Glutamatergic neuron (in vitro differentiated cells): ENCODE measurements at places on chromosomes 12 and 14. TPM values are rescaled to one million over a fixed set of nuclear protein-coding genes. Genes with fewer than 3 reads are reported as not detected.

- DNase-seq = no peak
Observed at GRCh38 chr14:60773558-60773957, 39.0 kb downstream of the MNAT1 start.

- DNase-seq = no peak
Observed at GRCh38 chr12:79086541-79087296, 222.1 kb downstream of the SYT1 start.

- no peak for DNase-seq
Observed at GRCh38 chr12:4849795-4850345, 59.8 kb upstream of the KCNA1 start.

- DNase-seq = no peak
Observed at GRCh38 chr12:75260316-75260715, 50.7 kb upstream of the KCNC2 start.

- DNase-seq = peak; percentile 83
Observed at GRCh38 chr12:95548056-95548538, 3.2 kb downstream of the USP44 start.

GRCh38 chr12:115828168-115828567 lies 449.3 kb downstream of the MED13L start:
- no peak for DNase-seq

DNA sequence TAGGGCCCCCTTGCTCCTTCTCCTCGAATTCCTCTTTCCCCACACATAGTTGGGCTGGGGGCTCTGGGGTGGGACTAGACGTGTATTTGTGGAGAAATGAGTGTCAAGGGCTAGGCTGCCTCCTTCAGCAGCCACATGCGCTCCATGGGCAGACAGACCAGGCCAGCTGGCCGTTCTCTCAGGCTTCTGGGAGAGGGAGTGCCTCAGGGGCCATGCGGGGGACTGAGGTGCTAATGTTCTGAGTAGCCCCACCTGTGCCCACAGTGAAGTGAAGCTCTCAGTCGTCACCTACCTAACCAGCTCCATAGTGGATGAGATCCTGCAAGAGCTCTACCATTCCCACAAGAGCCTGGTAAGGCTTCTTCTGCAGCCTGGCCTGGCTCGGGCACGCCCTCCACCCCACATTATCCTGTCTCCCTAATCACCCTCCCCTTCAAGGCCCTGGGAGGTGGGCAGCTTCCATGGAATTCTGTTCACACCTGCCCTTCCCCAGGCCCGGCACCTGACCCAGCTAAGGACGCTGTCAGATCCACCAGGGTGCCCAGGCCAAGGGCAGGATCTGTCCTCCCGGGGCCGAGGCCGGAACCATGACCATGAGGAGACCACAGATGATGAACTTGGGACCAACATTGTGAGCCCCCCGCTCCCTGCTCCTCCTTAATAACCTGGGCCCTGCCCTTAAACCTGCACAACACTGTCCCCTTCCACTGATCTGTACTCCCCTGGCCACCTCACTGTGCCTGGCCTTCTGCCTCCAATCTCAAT lies 9.0 kb upstream of the CPNE6 start:
- no peak for DNase-seq

- DNase-seq = no peak
Observed at GRCh38 chr12:107818984-107819383, 44.5 kb downstream of the ASCL4 start.

DNA sequence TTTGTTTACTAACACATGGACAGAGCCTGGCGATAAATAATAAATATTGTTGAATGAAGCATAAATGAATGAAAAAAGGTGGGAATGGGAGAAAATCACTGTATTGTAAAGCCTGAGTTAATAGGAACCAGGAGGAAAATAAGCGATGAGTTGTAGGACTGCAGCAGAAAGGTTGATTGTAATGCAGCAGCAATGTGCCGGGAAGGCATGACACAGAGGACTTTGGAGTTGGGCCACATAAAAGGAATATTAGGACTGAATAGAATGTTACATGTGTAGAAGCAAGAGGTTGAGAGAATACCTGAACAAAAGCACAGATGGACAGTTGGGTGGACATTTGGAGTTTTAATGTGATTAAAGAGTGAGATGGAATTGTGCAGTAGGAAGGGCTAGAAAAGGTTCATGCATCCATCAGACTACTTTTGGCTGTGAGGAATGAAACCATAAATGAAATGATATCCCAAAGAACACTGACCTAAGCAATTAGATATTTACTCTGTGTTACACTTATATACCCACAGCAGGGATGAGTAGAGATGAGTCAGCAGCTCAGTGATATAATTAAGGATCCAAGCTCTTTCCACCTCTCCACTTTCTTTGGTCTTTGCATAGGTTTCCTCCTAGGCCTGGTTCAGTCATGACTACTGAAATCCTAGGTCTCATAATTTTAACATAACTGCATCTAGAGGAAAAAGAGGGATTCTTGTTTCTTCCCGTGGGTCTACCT lies 55.4 kb downstream of the CCER1 start:
- no peak for DNase-seq

IL26 gene
- not detected for total RNA-seq

SYNDIG1L gene
- 1.5 TPM for total RNA-seq

SOX5 gene
- total RNA-seq = 118 TPM

TSPAN9 gene
- total RNA-seq = 142 TPM

PMCH gene
- not detected for total RNA-seq

RASSF9 gene
- total RNA-seq = not detected
